Activated CD8-positive, alpha-beta memory T cell treated with anti-CD3 and anti-CD28 coated beads, Interleukin-2, amount 10 ng/mL, durations not matched to agents 7 days and 5 days (primary cell): ENCODE measurements at places on chromosomes 3 and 15. TPM values are rescaled to one million over a fixed set of nuclear protein-coding genes. Genes with fewer than 3 reads are reported as not detected.

DNA sequence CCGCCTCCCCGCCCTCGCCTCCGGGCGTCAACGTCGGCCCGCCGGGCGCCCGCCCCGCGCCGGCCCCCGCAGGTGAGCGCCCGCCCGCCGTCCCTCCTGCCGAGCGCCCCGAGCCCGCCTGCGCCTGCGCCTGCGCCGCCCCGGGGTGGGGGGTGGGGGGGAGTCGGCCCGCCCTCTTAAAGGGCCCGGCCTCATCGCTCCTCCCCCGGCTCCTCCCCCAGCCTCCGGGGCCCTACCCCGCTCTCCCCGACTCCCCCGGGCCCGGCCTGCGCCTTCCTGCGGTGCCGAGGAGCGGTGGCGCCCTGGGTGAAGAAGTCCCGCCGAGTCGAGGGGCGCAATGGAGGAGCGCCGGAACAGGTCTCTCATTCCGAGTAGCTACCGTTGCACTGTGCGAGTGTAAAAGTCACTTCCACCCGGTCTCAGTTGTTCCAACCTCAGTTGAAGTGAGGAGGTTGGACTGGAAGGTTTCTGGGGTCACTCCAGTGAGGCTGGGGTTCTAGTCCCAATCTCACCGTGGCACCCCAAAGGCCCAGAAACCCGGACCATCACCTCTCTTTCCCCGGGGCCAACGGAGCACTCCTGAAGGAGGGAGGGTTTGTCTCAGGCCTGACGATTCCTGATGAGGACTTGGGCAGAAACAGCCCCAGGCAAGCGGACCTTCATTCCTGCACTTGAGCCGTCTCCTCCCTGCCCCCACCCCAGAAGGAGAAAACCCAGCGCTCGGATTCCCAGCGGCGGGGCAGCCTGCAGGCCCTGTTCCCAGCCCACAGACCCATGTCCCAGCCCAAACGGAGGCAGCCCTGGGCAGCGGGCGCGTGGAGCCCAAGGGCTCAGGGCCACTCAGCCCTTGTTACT is 1.5 kb upstream of the TNK2 start:
- peak; percentile 91 for DNase-seq

- no peak for DNase-seq
Measured at GRCh38 chr3:55169161-55169560, 241.3 kb upstream of the LRTM1 start.

- DNase-seq: no peak
Measured at GRCh38 chr3:69967156-69967555, 32.4 kb upstream of the SAMMSON start.

GRCh38 chr3:16496008-16496407 is 17.5 kb downstream of the RFTN1 start:
- DNase-seq: no peak

Gene A4GNT
- not detected for total RNA-seq
